ENCODE measurements at places on chromosomes 2 and 18.

DNA sequence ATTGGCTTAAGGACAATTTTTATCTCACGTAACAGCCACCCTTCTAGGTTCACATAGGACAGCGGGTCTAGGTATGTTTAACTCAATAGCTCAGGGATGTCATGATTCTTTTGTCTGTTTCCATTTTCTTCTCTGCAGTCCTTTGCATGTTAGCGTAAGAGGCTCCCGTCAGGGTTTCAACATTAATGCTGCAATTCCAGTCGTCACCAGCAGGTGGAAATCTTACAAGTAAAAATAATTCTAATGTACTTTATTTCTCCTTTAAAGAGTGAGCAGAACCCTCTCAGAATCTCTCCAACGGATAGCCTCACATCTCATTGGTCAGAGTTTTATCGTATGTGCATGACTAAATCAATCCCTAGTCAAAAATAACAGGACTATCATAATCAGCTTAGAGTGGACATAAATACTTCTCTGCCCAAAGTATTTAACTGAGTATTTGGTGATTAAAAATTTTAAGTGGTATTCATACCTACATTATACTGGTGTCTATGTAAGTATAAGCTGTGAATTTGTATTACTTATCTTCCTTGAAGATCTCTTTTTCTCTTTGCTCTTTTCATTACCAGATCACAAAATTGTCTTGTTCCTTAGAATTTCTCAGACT is 487.2 kb upstream of the GCFC2 start:
- H3K4me1 ChIP-seq = no peaks in the 10 kb centered on the region
- no peak overlapping the region for H3K27ac ChIP-seq
- no peak overlapping the region for H3K4me3 ChIP-seq
- no peaks in the 10 kb centered on the region for H3K36me3 ChIP-seq
- no peaks in the 10 kb centered on the region for H3K27me3 ChIP-seq
- DNase-seq = peak; percentile 72

GRCh38 chr2:128258218-128258617 is 60.5 kb downstream of the HS6ST1 start:
- H3K4me3 ChIP-seq = no peak overlapping the region
- no peak for DNase-seq
- no peaks in the 10 kb centered on the region for H3K27me3 ChIP-seq
- no peaks in the 10 kb centered on the region for H3K4me1 ChIP-seq
- no peak overlapping the region for H3K27ac ChIP-seq

DNA sequence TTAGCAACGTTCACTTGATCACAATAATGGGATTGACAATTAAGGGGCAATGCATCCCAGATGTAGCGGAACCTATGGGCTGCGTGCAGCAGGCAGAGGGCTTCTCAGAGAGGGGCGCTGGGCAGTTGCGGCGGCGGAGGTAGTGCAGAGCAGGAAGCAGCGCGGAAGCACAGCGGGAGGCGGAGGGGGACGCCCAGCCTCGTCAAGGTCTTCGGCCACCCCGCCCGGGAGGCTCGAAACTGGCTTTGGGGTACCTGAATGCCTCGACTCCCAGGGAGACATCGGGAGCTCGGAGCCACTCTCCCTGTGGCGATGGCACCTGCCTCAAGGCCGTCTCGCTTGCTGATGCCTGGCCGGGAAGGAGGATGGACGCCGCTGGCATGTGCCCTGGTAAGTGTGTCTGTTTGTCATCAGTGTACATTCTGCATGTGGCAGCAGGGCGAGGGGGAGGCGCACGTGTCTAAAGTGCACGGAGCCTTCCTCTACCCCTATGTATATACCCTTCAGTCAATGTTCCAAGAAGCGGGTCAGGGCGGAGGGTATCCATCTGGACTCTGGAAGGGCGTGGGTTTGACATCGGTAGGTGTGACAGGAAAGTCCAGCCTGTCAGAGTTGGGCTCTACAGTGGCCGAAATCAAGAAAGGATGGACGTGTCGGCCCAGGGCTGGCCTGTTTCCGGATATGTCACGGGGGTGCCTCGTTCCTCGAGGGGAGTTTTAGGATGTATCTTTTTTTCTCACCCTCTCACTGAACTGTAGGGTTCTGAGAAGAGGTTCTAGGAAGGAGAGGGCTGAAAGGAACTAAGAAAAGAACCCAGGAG is 7.5 kb upstream of the SP9 start:
- H3K4me3 ChIP-seq = peak overlapping the region; percentile 70
- H3K27me3 ChIP-seq = peaks cover 56% of the 10 kb centered on the region
- no peak for DNase-seq

DNA sequence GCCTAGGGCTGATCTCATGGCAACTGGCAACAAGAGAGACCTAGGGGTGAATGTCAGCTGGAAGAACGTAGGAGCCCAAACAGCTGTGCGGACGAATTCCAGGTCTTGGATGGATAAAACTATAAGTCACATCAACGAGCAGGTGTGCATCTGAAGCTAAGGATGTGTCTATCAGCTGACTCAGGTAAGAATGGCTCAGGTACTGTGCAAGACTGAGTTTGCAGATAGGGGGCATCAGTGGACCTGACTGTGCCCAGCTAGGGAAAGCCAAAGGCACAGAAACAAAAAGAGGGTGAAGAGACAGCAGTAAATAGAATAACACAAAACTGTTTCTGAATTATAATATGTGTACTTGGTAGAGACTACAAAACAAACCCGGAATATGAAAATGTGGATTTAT is 357.3 kb downstream of the ZEB2 start:
- H3K27me3 ChIP-seq = no peaks in the 10 kb centered on the region
- DNase-seq = peak; percentile 48
- H3K4me3 ChIP-seq = no peak overlapping the region
- no peaks in the 10 kb centered on the region for H3K36me3 ChIP-seq
- no peaks in the 10 kb centered on the region for H3K4me1 ChIP-seq
- no peak overlapping the region for H3K27ac ChIP-seq

DNA sequence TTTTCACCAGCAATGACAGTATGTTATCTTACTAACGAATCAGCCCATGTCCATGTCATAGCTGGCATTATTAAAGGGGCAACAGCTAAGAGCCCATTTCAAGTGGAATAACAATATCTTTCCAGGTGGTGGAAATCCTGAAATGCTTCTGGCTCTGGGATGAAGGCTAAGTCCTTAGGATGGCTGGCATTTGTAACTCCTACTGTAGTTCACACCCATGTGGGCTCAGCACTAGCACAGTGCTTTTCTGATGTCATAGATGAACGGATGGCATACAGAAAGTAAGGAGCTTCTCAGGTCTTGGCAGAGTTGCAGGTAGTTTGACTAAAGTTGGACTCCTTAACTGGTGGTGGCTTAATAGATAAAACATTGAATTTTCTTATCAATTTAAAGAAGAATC is 10.0 kb downstream of the TMEM200C start:
- no peaks in the 10 kb centered on the region for H3K4me1 ChIP-seq
- H3K4me3 ChIP-seq = no peak overlapping the region
- DNase-seq = no peak
- no peaks in the 10 kb centered on the region for H3K36me3 ChIP-seq
- H3K27ac ChIP-seq = no peak overlapping the region

DNA sequence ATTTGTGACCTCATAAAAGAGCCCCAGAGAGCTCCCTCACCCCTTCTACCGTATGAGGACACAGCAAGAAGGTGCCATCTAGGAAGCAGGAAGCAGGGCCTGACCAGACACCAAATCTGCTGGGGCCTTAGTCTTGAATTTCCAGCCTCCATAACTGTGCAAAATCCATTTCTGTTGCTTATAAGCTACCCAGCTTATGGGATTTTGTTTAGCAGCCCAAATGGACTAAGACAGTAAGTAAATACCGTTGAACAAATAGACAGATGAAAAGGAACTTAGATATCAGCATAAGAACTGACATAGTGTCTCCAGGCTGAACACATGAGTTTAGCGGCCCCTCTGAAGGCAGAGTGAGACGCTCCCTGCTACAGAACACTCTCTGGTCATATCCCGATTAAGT is 130.9 kb downstream of the UXS1 start:
- no peak for DNase-seq
- no peak overlapping the region for H3K4me3 ChIP-seq
- no peaks in the 10 kb centered on the region for H3K27me3 ChIP-seq
- no peaks in the 10 kb centered on the region for H3K4me1 ChIP-seq

DNA sequence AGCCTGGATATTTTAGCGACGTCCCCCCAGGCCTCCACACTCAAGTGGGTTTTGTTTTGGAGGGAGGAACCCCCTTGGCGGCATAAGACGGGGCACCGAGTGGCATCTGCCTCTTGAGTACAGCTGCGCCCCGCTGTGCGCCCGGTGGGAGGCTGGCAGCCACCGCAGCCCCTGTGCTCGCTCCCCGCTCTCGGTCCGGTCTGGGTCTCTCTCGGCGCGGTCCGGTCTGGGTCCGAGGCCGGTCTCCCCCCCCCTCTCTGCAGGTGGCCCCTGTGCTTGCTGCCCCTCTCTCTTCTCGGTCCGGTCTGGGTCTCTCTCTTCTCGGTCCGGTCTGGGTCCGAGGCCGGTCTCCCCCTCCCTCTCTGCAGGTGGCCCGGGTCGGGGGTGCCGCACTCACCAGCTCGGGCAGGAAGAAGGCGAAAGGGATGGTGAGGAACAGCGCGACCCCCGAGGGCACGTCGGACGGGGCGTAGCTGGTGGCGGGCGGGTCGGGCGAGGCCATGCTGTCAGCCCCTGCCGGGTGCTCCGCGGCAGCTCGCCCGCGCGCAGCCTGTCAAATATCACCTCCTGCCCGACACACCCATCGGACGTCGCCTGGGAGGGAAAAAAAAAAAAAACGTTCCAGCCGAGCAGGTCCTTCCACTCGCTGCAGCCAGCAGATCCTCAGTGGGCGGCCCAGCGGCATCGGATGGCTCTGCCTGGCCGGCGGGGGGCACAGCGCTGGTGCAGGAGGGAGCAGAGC is at the start of gene MALL:
Gene MALL, minus strand, starts transcription at position 532 of the 742 bp plus-strand sequence. Its CDS starts 30 bp downstream, at position 502.
- no peaks in the 10 kb centered on the region for H3K4me1 ChIP-seq
- H3K36me3 ChIP-seq = no peaks in the 10 kb centered on the region
- H3K27me3 ChIP-seq = no peaks in the 10 kb centered on the region

GRCh38 chr2:239116456-239117246 is 268.8 kb downstream of the TWIST2 start:
- H3K4me3 ChIP-seq = no peak overlapping the region
- H3K27me3 ChIP-seq = no peaks in the 10 kb centered on the region
- DNase-seq = no peak
- 0 out of 2 replicates have a peak, but pooled peaks cover 7% of the 10 kb centered on the region for H3K4me1 ChIP-seq

GRCh38 chr2:47653902-47654789 is 128.8 kb upstream of the MSH6 start:
- H3K4me3 ChIP-seq = no peak overlapping the region
- H3K4me1 ChIP-seq = no peaks in the 10 kb centered on the region
- no peak for DNase-seq
- no peak overlapping the region for H3K27ac ChIP-seq
- no peaks in the 10 kb centered on the region for H3K27me3 ChIP-seq

DNA sequence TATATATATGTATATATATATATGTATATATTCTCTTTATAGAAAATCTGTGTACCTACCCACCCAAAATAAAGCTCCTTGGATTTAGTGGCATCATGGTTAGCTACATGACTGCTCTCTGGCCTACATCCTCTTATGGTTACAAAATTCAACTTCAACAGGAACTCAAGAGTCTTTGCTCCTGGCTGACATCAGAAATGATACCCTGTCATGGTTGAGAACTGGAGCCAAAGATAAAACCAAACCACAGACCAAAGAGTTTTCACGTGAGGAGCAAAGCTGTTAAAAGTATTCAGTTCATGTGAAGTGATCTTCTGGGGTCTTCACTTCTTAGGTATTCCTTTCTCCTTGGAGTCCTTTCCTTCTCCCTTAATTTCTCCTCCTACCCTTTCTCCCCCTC is 476.3 kb downstream of the SOX11 start:
- DNase-seq = no peak
- H3K27me3 ChIP-seq = no peaks in the 10 kb centered on the region
- H3K4me1 ChIP-seq = no peaks in the 10 kb centered on the region
- H3K27ac ChIP-seq = no peak overlapping the region
- no peaks in the 10 kb centered on the region for H3K36me3 ChIP-seq
- H3K4me3 ChIP-seq = no peak overlapping the region

DNA sequence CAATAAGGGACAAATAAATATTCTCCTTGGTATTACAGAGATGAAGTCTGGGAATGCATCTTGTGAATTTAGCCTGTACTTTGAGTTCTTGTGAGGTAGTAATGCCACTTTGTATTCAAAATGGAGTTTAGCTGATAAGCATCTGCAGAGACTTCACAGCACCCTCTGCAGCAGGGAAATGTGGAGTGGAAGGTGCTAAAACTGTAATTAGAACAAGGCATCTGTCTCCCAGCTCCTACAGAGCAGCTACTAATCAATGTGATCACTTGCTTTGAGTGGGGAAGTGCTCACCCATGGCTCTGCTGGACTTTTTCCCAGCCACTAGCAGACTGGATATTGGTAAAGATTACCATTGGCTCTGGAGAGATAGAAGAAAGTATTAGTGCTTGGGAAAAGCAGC is 56.2 kb upstream of the TMEFF2 start:
- H3K4me1 ChIP-seq = no peaks in the 10 kb centered on the region
- H3K27ac ChIP-seq = no peak overlapping the region
- no peak overlapping the region for H3K4me3 ChIP-seq
- H3K36me3 ChIP-seq = no peaks in the 10 kb centered on the region
- DNase-seq = no peak

DNA sequence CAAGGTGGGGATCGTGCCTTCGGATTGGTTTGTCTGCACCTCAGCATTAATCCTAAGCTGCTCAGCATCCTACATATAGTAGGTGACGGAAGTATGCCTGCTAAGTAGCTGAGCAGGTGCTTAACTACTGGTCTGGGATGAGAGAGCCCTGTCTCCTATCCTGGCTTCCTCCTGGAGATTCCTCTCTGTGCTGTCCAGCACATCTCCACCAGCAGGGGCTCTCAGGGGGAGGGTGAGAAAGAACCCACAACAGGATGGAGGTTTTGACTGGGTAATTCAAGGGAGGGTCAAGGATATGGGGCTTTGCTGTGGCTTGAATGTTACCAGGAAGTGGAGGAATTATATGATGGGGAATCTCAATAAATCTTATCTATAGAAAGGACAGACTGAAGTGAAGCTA is 45.4 kb upstream of the KIF5C start:
- H3K27me3 ChIP-seq = no peaks in the 10 kb centered on the region
- H3K36me3 ChIP-seq = no peaks in the 10 kb centered on the region
- H3K4me3 ChIP-seq = no peak overlapping the region

DNA sequence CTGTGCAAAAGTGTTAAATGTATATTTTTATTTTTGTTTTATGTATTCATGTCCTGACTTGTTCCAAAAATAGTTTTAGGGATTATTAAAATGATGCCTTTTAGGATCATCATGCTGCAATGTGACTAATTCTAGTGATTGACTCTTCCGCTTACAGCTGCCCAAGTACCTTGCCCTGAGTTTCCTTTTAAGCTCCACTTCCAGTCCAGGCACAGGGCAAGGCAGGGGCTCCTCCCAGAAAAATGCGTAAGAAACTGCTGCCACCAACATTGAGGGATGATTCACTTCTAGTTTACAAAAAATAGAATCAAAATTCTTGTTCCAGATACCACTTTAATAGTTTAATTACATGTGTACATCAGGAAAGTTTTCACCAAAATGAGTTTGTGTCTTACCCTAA is 116.4 kb downstream of the IRS1 start:
- no peaks in the 10 kb centered on the region for H3K4me1 ChIP-seq
- H3K36me3 ChIP-seq = no peaks in the 10 kb centered on the region
